Stimulated activated CD4-positive, alpha-beta T cell treated with anti-CD3 and anti-CD28 coated beads, Interleukin-12 subunit alpha, Interleukin-12 subunit beta, amount 100 ng/mL, for 24 hours (primary cell): ENCODE measurements at places on chromosomes 12 and 14.

GRCh38 chr12:6214633-6215032 is 14.4 kb downstream of the CD9 start:
- DNase-seq = no peak

GRCh38 chr12:42639556-42639955 is 50.0 kb upstream of the PRICKLE1 start:
- no peak for DNase-seq

- no peak for DNase-seq
Measured at GRCh38 chr12:94010307-94010706, 138.1 kb upstream of the PLXNC1 start.

DNA sequence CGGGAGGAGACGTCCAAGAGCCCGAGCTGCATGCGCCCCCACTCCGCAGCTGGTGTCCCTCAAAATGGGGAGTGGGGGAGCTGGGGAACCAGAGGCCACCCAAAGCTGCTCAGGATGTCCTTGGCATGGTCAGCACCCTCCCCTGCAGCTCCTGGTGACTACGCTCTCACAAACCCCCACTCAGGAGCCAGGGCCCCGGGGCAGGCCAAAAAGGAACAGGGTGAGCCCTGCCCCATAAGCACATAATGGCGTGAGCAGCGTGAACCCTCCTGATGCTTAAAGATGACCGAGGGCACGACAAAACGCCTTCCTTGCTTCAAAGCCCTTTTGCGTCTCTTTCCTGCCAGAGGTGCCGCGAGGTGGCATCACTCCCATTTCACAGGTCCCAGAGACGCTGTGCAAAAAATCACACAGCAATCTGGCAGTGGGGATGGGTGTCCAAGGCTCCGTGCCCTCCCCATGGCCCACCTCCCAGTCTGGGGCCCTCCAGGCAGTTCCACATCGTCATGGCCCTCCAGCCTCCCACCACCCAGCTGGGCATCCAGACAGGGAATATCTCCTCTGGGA is 13.5 kb downstream of the NCOR2 start:
- no peak for DNase-seq

GRCh38 chr12:124883263-124884130 is 19.8 kb upstream of the SCARB1 start:
- DNase-seq = no peak

DNA sequence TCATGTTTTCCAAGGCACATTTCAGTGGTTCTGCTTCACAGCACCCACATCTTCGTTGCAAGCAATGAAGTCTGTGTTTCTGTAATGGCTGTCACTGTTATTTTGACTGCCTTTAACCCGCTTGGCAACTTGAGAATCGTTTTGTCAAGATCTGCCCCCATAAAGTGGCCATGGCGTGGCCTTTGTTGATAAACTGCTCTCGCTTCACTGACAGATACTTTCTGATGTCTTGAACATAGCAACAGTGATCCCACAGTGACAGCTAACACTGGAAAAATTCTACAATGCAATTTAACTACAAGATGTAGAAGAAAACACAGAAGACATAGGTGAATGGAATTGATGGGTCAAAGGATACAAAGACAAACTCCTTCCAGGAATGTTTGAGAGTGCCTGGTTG is 184.2 kb downstream of the KLHL28 start:
- no peak for DNase-seq

DNA sequence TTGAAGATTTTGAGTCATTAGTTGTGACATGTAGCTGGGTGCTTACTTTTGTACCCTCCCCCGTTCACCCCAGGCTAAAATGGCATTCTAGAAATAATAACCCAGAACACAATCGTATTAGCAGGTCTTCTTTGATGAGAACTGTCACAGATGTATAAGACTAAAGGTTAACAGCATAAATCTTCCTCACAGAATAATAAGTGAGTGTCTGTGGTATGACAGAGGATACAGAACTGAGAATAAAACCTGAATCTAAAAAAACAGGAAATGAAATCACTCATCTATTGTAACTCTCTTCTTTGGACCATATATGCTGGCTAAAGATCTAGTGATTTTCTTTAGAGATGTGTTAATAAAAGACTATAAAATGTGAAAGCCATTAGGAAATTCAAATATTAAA is 746.6 kb downstream of the LRFN5 start:
- no peak for DNase-seq

DNA sequence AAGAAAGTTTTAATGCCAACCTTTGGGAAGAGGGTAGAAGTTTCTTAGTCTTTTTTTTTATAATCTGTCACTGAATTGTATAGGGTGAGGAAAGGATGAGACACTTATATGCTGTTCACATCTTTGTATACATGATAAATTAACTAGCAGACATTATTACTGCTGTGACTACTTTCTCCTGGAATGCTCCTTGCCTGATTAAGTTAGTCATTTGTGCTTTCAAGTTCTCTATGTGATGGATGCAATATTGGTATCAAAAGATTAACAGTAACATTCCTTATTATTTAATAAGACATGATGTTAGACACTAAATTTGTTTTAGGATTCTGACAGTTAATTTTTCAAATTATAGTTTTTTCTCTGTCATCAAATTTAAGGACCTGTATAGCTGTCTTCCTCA is 223.4 kb upstream of the GARIN2 start:
- no peak for DNase-seq
